Activated T-cell treated with anti-CD3 and anti-CD28 coated beads for 48 hours (primary cell): ENCODE measurements at places on chromosomes 13 and 19.

DNA sequence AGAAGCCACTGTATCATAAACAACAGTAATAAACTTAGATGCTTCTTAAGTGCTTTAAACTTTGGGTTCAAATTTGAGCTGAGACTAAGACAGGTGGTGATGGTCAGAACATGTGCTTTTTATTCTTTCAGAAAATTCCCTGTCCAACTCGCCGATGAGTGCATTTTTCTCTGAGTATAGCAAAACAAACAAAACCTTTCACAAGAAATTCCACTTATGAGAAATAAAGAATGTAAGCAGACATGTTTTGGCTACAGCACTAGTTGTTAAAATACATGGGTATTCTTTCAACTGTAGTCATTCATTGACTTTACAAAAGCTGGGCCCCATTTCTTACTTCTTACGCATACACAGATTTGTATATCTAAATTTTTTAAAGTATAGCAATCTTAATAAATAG, 125.6 kb downstream of the SPRY2 start:
- DNase-seq, result no peak

GRCh38 chr19:56120002-56120370, 1.1 kb downstream of the ZNF787 start:
- DNase-seq, result no peak

GRCh38 chr13:80574113-80574850, 233.4 kb upstream of the SPRY2 start:
- DNase-seq, result no peak

DNA sequence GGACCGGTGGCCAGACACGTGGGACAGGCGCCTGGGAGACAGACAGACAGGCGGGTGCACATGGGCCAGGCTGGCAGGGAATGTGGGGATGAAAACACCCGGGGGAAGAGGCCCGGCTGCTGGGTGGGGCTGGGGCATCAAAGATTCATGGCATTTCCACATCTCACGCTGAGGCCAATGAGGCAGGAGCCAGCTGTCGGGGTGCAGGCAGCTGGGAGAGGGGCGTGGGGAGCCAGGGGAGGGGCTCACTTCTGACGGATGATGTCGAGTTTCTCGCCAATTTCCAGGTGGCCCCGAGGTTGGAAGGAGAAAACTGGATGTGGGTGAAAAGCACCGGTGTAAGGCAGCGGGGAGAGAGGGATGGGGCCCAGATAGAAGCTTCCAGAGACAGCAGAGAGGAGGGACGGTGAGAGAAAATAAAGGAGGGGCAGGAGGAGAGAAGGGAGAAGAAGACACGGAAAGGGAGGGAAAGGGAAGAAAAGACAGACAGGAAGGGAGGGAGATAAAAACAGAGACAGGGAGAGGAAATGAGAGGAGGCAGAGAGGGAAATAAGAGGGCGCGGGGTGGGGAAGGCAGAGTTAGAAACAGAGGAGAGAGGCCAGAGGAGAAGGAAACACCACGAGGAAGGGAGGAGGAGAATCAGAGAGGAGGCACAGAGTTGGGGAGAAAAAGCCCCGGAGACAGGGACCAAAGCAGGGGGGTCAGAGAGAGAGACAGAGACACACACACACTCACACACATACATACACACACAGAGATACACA, 8.0 kb upstream of the CCER2 start:
- DNase-seq, result no peak

DNA sequence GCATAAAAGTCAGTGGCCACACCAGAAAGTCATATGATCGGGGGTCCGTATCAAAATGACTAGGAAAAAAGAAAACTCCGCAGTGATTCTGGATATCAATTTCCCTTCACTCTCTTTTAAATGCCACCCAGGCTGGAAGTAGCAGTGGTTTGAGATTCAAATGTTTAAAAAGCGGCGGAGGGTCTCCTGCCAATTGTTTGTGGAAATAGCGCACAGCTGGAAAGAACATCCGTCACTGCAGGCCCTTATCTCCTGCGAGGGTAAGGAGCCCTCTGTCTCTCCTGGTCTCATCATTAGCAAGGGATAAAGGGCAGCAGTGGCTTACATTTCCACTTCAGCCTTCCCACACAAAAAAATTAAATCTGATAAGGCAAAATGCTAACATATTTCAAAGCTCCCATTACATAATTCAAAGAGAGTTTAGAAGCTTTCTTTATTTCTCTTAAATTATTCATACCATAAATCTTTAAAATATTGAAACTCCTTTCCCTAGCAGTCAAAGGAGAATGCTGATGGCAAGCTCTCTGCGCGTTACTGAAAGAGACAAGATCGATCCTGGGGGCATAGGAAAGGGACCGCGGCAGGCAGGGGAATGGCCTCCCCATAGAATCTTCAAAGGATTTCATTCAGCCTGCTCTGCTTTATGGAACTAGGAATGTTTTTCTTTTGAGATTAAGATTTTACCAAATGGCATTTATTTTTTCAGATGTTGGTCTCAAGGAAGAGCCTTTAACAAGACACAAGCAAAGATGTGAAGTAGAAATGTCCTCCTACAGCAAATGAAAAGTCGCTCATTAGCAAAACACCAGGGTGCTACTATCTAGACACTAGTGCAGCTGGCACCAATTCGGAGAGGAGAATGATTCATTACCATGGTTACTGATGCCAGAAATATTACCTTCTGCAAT, 35.0 kb downstream of the AMER2 start:
- no peak for DNase-seq

- no peak for DNase-seq
Measured at GRCh38 chr13:110257408-110257807, 49.5 kb downstream of the COL4A1 start.

DNA sequence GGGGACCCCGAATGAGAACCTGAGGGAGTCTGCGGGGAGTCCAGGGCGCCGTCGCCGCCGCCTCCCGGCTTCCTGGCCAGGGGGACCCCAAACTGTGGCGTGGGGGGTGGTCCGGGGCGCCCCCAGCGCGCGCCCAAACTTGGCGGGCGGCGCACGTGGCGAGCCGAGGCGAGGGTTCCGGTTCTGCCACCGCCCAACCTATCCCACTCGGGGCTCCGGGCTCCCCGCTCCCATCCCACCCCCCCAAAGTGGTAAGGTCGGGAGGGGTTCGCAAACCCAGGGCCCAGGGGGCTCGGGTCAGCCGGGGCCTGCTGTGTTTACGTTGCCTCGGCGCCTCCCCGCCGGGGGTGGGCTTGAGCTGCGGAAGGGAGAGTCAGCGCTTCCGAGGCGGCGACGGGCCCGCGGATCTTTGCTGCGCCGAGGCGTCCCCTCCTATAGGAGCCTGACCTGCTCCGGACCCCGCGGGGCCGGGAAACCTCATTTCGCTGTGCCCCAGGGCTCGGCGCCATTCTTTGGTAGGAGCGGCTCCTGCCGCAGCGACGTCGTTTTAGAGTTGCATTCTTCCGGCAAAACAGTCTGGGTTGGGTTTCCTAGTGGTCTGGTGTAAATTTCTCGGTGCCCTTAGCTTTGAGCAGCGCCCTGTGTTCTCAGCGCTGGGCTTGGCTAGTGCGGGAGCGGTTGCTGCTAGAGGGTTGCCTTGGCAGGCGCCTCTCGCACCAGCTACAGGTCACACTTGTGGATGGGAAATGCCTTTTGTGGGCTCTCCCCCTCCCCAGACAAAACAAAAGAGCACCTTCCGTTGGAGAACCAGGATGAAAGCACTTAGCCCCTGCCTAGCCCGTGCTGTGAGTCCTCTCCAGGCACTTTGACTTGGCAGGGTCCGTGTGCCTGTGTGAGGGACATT, 1.2 kb downstream of the DAZAP1 start:
- DNase-seq, result peak; percentile 46

GRCh38 chr19:8050274-8051096, 2.1 kb upstream of the CCL25 start:
- DNase-seq, result peak; percentile 90

- DNase-seq, result no peak
Measured at GRCh38 chr13:80374901-80375300, 34.0 kb upstream of the SPRY2 start.

- DNase-seq, result peak; percentile 41
Measured at GRCh38 chr19:15107061-15108010, at the start of gene SYDE1. SYDE1 (plus strand) TSS chr19:15107401; CDS start chr19:15107434, 33 bp downstream.

- no peak for DNase-seq
Measured at GRCh38 chr13:25819856-25820530, 231.8 kb downstream of the SHISA2 start.

- DNase-seq, result no peak
Measured at GRCh38 chr13:63541336-63541735, 2125.7 kb upstream of the PCDH20 start.

GRCh38 chr19:39411081-39411831, 1.2 kb upstream of the PLEKHG2 start:
- no peak for DNase-seq

DNA sequence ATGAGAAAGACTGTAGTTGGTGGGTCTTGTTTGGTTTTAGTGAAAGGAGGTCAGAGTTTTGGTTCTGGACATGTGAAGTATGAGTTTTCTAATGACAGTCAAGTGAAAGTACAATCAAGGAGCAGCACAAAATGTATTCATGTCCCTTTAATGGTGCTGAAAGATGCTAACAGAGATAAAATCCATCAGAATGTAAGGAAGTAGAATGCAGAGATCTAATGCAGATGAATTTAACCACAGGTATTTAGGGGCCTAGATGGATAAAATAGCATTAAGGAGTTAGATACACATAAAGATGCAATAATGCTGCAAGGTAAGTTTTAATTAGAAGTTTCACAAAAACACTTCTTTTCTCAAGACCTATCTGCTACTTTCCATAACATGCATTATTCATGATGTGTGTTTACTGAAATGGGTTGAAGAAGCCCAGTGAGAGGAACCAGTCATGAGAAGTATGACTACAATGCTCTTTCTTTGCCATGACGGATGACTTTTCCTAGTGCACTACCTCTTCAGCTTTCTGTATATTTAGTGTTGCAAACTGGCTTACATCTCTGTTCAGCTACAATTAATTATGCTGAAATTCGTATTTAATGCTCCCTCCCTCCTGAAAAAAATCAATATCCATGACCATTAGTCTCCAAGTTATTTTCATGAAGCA, 222.9 kb upstream of the HTR2A start:
- DNase-seq, result no peak

DNA sequence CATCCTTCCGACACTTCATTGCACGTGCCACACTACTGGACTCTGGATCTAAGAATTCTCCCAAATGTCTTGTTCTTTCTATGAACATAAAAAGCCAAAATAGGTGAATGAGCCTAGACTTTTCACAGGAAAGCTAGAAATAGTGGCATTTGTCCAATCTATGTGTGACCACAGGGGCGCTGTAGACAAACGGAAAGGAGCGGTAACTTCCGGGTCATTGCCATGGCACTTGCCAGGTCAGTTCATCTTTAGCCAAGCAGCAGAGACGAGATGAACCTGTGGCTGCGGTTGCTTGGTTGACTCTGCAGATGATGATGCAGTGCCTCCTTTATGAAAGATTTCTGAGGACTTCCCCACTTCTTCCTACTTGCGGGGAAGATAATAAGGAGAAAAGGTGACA, 65.6 kb downstream of the ADGRE1 start:
- no peak for DNase-seq

DNA sequence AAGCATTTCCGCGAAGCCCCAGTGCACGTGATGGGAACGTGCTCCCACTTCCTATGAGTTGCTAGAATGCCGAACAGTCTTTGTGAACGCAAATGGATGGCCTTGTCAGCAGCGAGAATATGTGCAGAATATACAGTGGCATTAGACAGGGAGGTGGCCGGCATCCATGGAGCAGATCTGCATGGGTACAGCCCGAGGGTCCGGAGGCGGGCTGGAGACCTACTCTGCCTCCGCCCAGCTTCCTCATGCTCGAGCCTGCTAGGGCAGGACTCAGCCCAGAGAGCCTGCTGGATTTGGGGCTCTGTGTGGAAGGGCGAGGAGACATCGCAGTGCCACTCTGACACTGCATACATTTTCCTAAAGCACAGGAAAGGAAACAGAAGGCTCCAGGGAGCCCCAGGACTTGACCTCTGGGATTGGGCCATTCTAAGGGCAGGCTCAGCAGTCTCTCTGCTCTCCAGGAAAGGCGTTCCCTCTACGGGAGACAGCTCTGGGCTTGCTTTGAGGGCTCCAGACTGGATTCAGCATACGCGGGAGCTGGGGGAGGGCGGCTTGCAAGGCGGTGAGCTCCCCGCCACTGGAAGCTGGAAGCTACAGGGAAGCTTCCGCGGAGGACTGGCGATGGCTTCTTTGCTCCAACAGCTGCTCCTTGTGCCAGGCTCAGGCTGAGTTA, 55.9 kb upstream of the UQCRFS1 start:
- DNase-seq, result no peak

- DNase-seq, result no peak
Measured at GRCh38 chr13:25922376-25922775, 129.4 kb downstream of the SHISA2 start.

- no peak for DNase-seq
Measured at GRCh38 chr19:1081301-1082164, 13.6 kb downstream of the POLR2E start.

GRCh38 chr13:30169442-30169841, 137.9 kb downstream of the KATNAL1 start:
- DNase-seq, result no peak

DNA sequence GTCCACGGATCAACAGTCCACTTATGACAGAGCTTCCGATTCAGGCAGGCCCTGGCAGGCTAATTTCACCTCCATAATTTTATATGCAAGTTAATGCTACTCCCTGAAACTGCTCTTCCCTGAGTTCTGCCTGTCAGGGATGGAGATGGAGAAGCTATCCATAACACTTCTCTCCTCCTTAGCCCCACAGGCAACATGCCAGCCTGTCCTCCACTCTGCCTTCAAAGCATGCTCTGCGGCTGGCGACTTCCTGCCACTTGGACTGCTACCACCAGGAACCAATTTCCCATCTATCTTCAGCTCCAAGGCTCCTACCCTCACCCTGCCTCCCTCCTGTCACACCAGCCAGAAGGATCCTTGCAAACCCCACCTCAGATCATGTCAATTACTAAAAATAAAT, 35.4 kb downstream of the GSX1 start:
- no peak for DNase-seq

- no peak for DNase-seq
Measured at GRCh38 chr13:44818428-44818827, 170.8 kb downstream of the NUFIP1 start.

DNA sequence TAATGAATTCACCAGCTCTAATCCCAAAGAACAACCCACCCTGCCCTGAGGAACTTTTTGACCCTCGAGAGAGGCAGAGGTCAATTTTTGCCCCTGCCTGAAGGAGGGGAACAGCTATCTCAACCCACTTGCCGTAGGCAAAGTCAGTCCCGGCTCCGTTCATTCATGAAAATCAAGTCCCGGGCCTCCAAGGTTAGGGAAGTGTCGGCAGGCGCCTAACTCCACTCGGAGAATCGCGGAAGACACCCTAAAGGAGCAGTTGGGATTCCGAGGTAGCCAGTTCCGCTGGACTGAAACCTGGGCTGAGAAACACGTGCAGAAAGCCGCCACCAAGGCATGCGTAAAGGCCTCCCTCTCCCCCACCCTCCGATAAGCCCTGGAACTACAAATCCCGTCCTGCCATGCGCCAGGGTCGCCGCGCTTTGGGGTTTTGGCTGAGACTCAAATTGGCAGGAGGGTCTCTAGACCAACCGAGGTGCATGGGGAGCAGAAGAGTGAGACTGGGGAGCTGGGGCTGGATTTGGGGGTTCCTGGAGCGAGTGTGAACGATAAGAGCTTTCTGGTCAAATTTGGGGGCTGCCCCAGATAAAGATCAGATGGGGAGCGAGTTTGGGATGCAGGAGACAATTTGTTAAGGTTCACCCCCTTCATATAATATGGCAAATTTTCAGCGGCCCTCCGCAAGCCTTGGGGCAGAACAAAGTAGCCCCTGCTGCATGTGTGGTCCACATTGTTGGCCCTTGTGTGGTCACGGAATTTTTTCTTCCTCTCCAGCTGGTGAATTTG, at the start of gene TNPO2:
TSS of gene TNPO2 (minus strand) at position 292 of the 786 bp plus-strand sequence. CDS start 2,955 bp downstream, outside the sequence.
- peak; percentile 69 for DNase-seq
